Activated CD4-positive, alpha-beta memory T cell treated with anti-CD3 and anti-CD28 coated beads, Interleukin-2, amount 10 ng/mL, durations not matched to agents 7 days and 5 days (primary cell): ENCODE measurements at places on chromosomes 1 and 21. TPM values are rescaled to one million over a fixed set of nuclear protein-coding genes. Genes with fewer than 3 reads are reported as not detected.

DNA sequence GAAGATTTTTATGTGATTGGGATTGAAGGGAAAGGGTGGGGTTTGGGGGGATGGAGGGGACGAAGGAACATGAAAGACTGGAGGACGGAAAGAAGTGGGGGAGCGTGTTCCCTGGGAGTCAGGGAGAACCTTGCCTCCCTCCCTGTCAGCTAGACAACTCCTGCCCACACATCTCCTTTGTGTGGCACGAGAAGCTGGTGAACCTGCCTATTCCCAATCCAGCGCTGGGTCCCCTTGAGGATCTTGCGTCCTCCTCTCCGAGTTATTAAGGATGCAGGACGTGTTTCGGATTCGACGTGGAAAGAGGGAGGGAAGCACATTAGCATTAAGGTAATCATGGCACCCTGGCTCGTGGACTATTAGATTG is 1.4 kb downstream of the LRRC7 start:
- peaks cover 8% of the 10 kb centered on the region for H3K4me1 ChIP-seq
- no peak for DNase-seq
- no peak overlapping the region for H3K4me3 ChIP-seq
- peaks cover 28% of the 10 kb centered on the region for H3K27me3 ChIP-seq
- H3K27ac ChIP-seq: no peak overlapping the region
- H3K36me3 ChIP-seq: peaks cover 4% of the 10 kb centered on the region

DNA sequence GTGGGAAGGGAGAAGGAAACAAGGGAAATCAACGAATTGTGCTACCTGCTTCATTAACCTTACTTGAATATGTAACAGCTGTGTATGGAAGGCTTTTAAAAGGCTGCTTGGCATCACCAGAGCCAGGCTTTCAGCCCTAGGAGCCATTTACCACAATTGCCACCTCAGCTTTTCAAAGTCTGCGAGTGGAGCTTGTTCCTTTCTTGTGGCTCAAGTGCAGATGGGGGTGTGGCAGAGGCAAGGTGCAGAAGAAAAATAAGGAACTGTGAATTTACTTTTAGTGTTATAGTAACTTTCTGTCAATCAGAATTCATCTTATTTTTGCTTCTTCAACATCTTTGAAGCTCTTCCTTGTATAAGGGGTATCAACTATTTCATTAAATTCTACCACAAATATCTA is 17.6 kb downstream of the CLCA2 start:
- H3K4me3 ChIP-seq: no peak overlapping the region
- no peak for DNase-seq
- peaks cover 22% of the 10 kb centered on the region for H3K27me3 ChIP-seq
- H3K4me1 ChIP-seq: peaks cover 7% of the 10 kb centered on the region

- DNase-seq: peak; percentile 25
- H3K36me3 ChIP-seq: no peaks in the 10 kb centered on the region
- no peak overlapping the region for H3K27ac ChIP-seq
- H3K4me3 ChIP-seq: no peak overlapping the region
- no peaks in the 10 kb centered on the region for H3K27me3 ChIP-seq
Observed at GRCh38 chr1:247681288-247681897, 1.9 kb upstream of the OR13G1 start.

DNA sequence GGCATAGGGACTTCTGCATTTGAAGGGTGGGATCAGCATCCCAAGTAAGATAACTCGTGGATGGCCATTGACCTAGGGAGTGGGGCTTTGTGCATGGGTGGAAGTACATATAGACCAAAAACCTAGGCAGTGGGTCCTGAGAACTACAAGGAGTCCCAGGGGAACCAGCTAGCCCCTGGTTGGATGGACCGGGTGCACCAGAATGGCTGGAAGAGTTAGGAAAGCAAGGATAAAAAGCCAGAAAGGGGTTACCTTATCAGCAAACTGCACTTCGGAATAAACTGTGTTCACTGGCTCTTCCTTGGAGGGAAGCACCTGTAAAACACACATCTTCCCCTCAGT is 26.6 kb upstream of the SLAMF6 start:
- H3K4me1 ChIP-seq: peaks cover 7% of the 10 kb centered on the region
- H3K4me3 ChIP-seq: no peak overlapping the region
- no peak for DNase-seq

DNA sequence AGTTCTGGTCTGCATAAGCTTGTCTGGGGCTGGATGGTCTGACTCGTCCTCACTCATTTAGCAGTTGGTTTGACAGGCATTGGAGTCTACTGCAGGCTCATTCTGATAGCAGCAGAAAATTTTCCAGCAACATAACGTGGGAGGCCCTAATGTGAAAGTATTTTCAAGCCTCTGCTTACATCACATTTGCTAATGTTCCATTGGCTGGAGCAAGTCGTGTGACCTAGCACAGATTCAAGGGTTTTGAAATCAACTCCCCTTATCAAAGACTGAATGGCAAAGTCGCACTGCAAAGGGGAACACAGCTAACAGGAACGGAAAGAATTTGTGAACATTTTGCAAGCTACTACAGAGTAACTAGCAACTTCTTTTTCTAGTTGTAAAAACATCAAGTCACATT is 2.3 kb upstream of the USH2A start:
- no peaks in the 10 kb centered on the region for H3K4me1 ChIP-seq
- no peaks in the 10 kb centered on the region for H3K27me3 ChIP-seq
- H3K27ac ChIP-seq: no peak overlapping the region

GRCh38 chr1:43887748-43888147 is 45.9 kb upstream of the ARTN start:
- no peaks in the 10 kb centered on the region for H3K36me3 ChIP-seq
- H3K4me1 ChIP-seq: no peaks in the 10 kb centered on the region
- no peak overlapping the region for H3K4me3 ChIP-seq
- H3K27me3 ChIP-seq: no peaks in the 10 kb centered on the region

The ECM1 gene
- total RNA-seq: 3.8 TPM

The CORT gene
- total RNA-seq: 0.50 TPM

The ZMYM1 gene
- 9.7 TPM for total RNA-seq

The GBP1 gene
- total RNA-seq: 141 TPM

The POU3F1 gene
- total RNA-seq: not detected

The RGS13 gene
- total RNA-seq: not detected
